ENCODE measurements at places on chromosomes 3 and 15.

DNA sequence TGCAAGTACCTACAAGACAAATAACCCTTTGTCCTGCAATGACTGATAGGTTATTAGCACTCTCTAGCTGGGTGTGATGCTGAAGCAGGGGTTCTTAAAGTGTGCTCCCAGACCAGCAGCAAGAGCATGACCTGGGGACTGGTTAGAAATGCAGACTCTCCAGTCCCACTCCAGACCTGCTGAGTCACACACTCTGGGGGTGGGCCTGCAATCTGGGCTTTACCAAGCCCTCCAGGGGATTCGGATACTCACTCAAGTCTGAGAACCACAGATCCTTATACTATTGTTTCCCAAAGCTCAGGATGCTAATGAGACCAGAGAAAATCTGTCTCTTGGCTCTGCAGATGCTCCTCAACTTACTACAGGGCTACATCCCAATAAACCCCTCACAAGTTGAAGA lies 142.1 kb upstream of the RAD18 start:
- DNase-seq: no peak

DNA sequence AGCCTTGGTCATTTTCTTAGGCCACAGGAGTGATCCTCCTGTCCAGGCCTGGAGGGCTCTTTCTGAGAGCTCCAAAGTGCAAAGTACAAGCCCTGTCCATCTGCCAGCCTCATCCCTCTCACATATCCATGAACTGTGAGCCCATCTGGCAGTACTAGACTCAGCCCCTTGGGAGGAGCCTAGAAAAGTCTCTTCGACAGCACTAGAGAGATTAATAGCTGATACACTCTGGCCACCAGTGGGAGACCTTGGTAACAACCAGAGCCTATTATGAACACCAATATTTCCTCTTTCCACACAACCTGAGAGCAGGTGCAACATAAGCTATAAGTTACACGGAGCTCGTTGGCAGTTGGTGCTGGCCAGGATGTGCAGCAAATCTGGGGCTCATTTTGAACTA lies 59.5 kb upstream of the DCLK3 start:
- no peak for DNase-seq

DNA sequence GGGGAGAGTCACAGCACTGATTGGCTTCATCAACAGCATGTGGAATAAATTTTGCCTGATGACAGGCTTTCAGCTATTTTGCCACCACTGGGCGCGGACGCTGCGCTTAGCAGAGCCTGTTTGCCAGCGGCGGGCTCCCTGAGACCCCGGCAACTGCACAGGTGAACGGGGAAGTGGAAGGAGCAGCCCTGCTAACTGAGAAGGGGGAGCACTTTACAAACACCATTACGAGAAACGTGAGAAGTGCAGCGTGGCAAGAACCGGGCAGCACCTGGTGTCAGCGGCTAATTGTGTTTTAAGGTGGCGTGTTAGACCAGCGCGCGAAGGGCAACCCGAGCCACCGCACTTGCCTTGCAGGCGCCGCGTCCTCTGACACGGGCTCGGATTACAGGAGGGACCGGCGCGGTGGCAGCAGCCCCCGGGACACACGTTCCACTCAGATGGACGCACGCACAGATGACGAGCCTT lies 307.8 kb upstream of the ARRDC4 start:
- DNase-seq: no peak

- no peak for DNase-seq
Observed at GRCh38 chr15:32843219-32843815, 125.5 kb downstream of the GREM1 start.

GRCh38 chr15:61342390-61342789 lies 113.3 kb upstream of the RORA start:
- DNase-seq: no peak

GRCh38 chr15:39946862-39947261 lies 12.9 kb downstream of the EIF2AK4 start:
- no peak for DNase-seq
